Testis (tissue), 5 donors: ENCODE measurements at places on chromosomes 2 and 18.
A peak's percentile ranks its signal among the peaks of the same experiment; 100 is the strongest.

- DNase-seq: no peak
These were observed 24.2 kb upstream of the CPO start for GRCh38 chr2:206915121-206915520.

GRCh38 chr2:67867735-67868134 lies 195.1 kb downstream of the C1D start:
- no peak for DNase-seq

- no peak for DNase-seq
These were observed 152.0 kb downstream of the INSIG2 start for GRCh38 chr2:118240276-118240675.

- no peak for DNase-seq
These were observed 187.1 kb downstream of the ZNF407 start for GRCh38 chr18:74784752-74785151.

DNA sequence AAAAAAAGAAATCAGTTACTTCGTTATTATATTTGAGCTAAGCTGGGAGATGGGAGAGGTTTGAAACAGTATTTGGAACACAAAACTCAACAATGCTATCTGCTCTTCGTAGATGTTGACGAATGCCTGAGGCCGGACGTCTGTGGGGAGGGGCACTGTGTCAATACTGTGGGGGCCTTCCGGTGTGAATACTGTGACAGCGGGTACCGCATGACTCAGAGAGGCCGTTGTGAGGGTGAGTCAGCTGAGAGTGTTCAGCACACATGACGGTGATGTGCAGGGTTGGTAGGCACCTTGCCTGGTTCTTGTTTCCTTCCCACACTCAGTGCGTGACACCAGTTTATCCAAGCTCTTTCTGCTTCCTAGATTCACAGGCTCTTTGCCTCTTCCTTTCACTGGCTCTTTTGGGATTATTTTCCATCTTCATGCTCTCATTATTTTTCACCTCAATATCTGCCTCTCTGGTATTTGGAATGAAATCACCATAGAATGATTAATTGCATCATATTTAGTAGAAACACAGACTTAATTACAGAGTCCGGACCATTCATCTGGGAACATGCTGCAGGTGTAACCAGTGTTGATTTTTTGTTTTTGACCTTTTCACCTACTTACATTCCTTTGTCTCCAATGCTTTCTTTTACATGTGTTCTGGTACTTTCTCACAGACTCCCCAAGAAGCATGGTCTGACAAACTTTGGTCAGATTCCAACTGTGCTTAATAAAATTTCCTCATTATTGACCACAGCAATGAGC lies 200.6 kb upstream of the RASGRP3 start:
- DNase-seq: no peak

- no peak for DNase-seq
These were observed 324.2 kb downstream of the LNPK start for GRCh38 chr2:175677880-175678279.

DNA sequence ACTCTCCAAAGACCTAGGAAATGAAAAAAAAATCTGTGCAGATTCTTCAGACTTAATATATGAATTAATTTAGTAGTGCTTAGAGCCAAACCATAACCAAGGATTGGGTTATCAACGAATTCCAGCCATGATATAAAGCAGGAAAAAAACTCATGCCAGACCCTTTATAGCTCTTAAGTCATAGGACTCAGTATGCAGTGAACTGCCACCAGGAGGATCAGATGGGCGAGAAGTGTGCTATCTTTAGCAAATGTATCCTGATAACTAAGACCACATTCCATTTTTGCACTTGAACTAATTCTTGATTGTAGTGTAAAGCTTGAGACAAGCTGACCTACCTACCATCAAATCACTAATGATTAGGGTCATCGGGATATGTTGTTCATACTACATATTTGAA lies 178.1 kb downstream of the IKZF2 start:
- DNase-seq: no peak

GRCh38 chr2:219408204-219408603 lies 10.0 kb upstream of the DES start:
- no peak for DNase-seq

DNA sequence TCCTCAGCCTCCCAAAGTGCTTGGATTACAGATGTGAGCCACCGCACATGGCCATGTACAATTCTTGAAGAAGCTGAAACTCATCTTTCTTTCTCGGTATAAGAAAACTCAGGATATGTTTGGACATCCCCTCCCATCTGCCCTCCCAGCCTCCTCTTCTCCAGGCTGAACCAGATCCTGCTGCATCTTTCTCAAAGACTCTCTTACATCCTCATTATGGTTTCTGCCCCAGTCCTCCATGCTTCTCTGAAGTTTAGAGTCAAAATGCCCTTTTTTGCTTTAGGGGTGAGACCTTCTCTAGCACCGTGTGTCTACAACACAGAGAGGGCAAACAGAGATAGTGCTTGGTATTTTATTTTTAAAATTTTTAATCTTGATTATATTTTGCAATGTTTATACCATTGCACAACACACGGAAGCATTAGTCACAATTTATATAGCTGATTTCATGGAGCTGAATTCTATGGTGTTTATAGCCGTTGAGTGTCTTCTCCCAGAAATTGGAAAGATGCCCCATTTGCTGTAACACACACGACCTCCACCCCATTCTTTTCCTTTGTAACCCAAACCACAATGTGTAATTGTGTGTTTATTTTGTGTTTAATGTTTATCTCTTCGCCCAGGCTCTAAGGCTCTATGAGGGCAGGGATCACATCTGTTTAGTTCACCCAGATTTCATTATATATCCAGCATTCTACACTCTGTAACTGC lies 206.0 kb upstream of the TNP1 start:
- DNase-seq: no peak

GRCh38 chr18:50218432-50219197 lies 23.7 kb upstream of the MYO5B start:
- peak; percentile 40 for DNase-seq

- peak; percentile 58 for DNase-seq
These were observed 609 bp downstream of the TPGS2 start for GRCh38 chr18:36828157-36828629.

DNA sequence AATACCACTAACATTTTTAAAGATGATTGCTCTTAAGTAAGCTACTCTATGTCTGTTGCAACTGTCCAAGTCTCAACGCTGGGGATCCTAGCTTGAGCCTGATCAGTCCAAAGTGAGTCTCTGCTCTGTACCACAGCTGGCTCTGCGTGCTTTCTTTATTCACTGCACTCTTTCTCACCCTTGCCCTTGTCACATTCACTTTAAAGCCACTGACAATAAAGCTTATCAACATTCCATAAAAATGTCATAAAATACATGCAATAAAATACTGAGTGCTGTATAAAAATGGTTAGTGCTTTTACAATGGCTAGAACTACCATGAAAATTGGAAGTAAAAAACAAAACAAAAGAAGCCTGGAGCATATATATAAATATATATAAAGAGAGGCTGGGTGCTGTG lies 45.5 kb upstream of the LRRTM4 start:
- DNase-seq: no peak

DNA sequence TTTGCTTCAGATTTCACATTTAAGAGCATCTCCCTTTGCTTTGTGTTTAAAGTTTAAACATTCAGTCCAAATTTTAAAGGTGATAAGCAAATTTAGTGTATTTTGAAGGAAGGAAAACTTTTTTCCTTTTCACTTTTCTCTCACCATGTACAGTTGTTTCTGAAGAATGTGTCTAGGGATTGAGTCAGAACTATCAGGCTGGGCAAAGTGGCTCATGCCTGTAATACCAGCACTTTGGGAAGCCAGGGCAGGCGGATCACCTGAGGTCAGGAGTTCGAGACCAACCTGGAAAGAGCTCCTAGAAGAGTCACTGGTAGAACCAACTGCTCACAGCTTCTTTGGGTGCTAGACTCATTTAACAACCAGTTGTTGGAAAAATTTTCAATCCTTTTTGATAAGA lies 327.0 kb upstream of the THUMPD2 start:
- no peak for DNase-seq

GRCh38 chr2:172639823-172640222 lies 83.9 kb downstream of the PDK1 start:
- no peak for DNase-seq

DNA sequence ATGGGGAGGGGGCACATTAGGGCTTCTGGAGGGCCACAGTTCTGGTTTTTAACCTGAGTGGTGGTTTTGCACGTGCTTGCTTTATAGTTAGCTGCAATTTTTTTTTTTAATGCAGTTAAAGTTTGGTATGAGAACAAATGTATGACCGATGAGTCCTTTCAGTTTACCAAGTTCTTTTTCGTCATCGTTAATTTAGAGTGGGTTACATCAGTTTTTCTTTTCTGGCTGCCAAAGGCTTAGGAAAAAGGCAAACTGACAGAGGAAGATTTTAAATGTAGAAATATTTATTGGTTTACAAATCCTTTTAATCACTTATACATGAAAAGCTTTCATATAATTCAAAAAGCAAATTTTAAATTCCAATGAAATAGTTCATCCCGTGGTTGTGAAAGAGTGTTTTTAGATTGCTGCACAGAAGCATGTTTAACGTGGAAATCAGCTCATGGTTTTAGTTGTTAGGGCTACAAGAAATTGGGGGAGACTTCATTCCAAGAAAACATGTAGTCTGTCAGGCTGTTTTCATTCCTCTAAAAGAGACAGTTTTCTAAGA lies 82.9 kb downstream of the MSH2 start:
- DNase-seq: no peak

DNA sequence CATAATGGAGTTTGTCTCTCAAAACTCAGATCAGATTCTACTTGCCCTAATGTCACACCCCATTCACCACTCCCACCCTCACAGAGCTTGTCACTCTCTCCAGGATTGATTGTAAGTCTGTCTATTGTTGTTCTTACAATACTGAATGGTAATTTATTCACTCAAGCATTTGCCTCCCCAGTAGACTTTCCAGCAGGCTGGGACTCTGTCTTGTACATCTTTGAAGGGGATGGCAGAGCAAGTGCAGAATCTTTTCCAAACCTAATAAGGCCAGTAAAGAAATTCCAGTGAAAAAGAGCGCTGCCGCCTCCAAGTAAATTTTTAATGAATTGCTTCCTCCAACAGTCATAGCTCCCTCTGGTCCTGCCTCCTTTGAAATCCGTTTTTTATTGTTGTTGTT lies 56.9 kb downstream of the RBM43 start:
- no peak for DNase-seq

- DNase-seq: peak; percentile 32
These were observed 694 bp downstream of the UNC50 start for GRCh38 chr2:98608962-98609604.

GRCh38 chr2:70099270-70099669 lies 12.0 kb downstream of the PCBP1 start:
- no peak for DNase-seq

DNA sequence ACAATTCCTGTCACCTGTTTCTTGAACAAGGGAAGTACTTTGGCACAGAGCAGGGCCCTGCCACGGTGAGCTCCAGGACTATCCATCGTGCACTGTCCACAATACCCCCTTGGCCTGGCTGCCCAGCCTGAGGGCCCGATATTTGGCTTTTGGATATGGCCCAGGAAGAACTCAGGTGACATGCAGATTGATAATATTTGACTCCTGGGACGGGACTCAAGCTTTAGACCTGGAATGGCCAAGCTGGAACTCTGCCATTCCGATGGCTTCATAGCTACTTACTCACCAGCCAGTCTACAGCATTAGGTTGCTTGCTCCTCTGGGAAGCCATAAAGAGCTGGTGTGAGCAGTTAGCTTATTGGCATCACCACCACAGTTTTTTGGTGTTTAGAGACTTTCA lies 26.6 kb downstream of the EML6 start:
- no peak for DNase-seq

GRCh38 chr18:48609820-48610815 lies 71.3 kb downstream of the CTIF start:
- DNase-seq: no peak

DNA sequence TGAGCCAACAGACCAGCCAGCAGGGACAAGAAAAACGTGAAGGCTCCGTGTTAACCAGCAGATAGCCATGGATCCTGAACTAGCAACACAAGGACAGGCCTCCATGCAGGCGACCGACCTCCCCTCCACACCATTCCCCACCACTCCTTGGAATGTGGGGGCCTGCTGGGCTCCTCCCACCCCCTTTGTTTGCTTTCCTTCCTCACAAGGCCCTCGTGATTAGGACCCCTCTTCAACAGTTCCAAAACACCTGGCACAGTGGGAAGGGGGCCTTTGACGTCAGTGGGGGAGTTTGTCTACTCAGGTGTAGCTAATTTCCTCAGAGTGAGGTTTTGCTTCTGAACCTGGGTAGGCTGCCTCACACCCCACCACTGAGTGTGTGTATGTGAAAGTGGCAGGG lies 37.8 kb downstream of the SLC14A2 start:
- DNase-seq: no peak

- no peak for DNase-seq
These were observed 166.9 kb downstream of the ANAPC1 start for GRCh38 chr2:111716905-111717775.

DNA sequence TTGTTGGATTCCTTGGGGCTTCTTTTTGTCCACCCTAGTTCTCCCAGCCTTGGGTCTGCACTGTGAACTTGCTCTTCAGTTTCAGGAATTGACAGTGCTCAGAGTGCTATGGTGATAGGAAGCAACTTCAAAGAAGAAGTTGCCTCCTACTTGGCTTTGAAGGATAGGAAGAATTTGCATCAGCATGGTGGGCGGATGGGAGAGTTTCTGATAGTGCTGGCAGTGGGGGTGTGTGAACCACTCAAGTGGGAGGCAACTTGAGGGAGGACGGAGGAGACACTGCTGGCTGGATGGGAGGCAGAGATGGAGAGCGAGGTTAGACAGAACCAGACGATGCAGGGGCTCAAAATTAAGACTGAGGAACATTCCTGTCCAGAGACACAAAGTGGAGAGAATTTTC lies 164.4 kb upstream of the SKOR2 start:
- no peak for DNase-seq

GRCh38 chr2:46876741-46877384 lies 38.7 kb downstream of the MCFD2 start:
- no peak for DNase-seq

- DNase-seq: no peak
These were observed 133.2 kb upstream of the EPAS1 start for GRCh38 chr2:46163804-46164528.

DNA sequence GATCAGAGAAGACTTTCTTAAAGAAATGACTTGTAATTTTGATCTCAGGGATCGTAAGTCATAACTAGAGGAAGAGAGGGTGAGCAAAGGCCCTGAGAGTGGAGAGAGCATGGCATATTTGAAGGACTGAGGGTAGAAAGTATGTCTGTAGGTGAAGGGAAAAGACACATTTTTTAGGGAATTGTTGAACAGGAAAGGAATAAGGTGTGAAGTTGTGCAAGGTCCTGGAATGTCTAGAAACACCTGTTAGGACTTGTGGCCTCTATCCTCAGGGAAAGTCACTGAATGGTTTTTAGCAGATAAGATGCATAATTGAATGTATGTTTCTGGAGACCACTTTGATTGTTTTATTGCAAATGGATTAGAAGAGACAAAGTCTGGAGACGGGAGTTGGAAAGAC lies 62.5 kb upstream of the ACTR3 start:
- no peak for DNase-seq

- DNase-seq: no peak
These were observed 357.7 kb upstream of the SMIM21 start for GRCh38 chr18:75785206-75785605.

- no peak for DNase-seq
These were observed 140.7 kb downstream of the ESCO1 start for GRCh38 chr18:21459706-21460286.
